ENCODE measurements at places on chromosomes 4 and X. TPM values are rescaled to one million over a fixed set of nuclear protein-coding genes. Genes with fewer than 3 reads are reported as not detected.

Gene YIPF7
- total RNA-seq: not detected

Gene ADGRG4
- not detected for total RNA-seq

- no peak for DNase-seq
These were observed 677 bp upstream of the NONO start for GRCh38 chrX:71282514-71283402.

Gene SSX4B
- total RNA-seq: not detected

DNA sequence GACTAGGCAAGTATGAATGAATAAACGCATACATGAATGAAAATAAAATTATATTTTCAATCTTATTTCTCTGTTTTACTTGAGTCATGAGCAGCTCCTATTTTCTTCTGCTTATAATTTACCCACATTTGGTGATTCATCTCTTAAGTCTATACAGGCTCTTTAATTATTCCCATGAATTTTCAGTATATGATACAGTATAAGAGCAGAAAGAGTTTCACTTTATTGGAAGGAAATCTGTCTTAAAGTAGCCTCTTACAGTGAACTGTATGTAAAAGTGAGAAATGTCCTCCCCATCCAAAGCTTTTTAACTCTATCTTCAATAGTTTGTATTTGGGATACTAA lies 50.8 kb downstream of the TMEM165 start:
- DNase-seq: no peak

- no peak for DNase-seq
These were observed 115.1 kb upstream of the IL13RA1 start for GRCh38 chrX:118612290-118612689.

DNA sequence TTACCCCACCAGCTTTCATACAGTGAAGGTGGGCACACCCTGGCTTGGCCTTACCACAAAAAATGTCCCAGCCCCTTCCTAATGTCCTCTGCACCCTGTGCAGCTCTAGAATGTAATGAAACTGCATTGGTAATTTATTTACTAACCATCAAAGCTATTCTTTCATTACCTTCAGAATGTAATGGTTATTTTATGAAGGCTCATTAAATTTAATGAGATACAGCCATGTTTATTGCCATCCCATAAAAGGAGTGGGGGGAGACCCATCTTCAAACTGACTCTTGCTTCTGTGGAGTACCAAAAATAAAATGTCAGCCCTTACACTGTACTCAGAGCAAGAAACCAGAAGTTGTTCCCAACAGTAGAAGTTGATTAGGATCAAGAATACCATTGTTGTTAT lies 25.0 kb downstream of the NKX6-1 start:
- DNase-seq: no peak

Gene BTC
- total RNA-seq: 42.2 TPM

Gene CTAG2
- not detected for total RNA-seq

GRCh38 chrX:44908827-44909226 lies 35.8 kb downstream of the KDM6A start:
- DNase-seq: no peak

DNA sequence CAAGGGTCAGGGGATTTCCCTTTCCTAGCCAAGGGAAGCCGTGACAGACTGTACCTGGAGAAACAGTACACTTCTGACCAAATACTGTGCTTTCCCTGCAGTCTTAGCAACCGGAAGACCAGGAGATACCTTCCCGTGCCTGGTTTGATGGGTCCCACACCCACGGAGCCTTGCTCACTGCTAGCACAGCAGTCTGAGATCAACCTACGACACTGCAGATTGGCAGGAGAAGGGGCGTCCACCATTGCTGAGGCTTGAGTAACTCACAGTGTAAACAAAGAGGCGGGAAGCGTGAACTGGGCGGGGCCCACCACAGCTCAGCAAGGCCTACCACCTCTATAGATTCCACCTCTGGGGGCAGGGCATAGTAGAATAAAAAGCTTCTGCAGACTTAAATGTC lies 48.7 kb upstream of the SRD5A3 start:
- no peak for DNase-seq

- no peak for DNase-seq
These were observed 7.2 kb downstream of the TIMM17B start for GRCh38 chrX:48890296-48890925.

DNA sequence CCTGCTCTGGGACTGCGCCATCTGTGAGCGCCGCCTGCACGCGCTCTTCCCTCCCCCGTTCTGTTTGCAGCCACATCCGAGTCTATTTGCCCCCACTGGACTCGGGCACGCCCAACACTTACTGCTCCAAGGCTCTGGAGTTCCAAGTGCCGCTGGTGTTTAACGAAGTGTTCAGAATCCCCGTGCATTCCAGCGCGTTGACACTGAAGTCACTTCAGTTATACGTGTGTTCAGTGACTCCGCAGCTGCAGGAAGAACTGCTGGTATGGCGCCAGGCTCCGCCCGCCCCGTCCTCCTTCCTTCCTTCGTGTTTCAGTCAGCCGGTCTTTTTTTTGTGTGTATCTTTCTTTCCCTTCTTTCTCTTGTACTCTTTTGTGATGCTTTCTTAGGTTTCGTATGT lies 30.7 kb upstream of the CLCN4 start:
- DNase-seq: no peak

Gene CORIN
- 2.5 TPM for total RNA-seq

GRCh38 chr4:176999935-177000543 lies 207.3 kb upstream of the VEGFC start:
- no peak for DNase-seq

Gene CYBB
- total RNA-seq: 25.0 TPM

Gene IGBP1
- 91.7 TPM for total RNA-seq

Gene THAP9
- 7.5 TPM for total RNA-seq

DNA sequence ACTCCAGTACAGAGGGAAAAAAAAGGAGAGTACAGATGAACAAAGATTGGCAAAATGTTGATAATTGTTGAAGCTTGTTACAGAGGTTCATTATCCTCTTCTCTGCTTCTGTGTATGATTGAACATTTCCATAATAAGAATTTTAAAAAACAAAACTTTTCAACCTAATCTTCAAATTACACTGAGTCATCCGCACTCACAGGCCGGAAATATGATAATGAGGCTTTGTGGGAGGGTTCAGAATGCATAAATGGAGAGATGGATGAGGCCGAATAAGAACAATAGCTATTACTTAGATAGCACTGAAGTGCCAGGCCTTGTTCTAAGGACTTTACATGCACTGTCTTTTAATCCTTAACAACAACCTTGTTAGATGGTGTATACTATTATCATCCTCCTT lies 4.6 kb upstream of the ERCC6L start:
- DNase-seq: no peak

Gene IGSF1
- 0.71 TPM for total RNA-seq

DNA sequence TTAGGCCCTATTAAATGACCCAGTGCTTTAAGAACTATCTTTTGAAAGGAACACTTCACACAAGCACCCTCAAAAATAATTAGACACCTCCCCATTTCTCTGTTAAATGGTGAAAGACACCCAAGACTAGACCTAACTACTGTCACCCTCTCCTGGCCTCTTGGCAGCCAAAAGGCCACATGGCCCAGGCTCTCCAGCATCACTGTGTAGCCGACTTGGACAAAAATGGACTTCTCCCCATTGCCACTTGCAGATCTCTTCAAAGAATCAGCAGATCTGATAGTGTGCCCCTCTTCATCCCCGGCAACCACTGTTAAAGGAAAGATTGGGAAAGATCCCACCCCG lies 2.0 kb downstream of the MID1IP1 start:
- DNase-seq: no peak

- no peak for DNase-seq
These were observed 151.0 kb upstream of the PSAPL1 start for GRCh38 chr4:7585768-7586167.

GRCh38 chr4:88836216-88836615 lies 138.6 kb upstream of the NAP1L5 start:
- DNase-seq: no peak

Gene MFAP3L
- total RNA-seq: 14.7 TPM

Gene XG
- total RNA-seq: not detected

DNA sequence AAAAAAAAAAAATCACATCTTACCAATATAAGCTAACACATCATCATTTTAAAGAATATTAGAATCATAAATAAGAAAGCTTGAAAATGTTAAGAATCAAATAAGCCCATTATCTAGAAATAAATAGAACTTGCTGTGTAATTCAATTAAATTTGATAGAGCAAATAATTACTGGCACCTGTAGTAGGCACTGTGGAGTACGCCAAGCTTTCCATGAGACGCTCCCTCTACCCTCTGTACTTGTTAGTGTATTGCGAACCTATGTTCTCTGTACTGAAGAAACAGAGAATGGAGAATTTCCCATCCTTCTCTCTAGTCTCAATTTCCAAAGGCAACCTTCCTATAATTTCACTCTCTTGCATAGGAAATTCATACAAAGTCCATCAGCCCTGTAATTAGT lies 61.7 kb upstream of the HAND2 start:
- DNase-seq: no peak

DNA sequence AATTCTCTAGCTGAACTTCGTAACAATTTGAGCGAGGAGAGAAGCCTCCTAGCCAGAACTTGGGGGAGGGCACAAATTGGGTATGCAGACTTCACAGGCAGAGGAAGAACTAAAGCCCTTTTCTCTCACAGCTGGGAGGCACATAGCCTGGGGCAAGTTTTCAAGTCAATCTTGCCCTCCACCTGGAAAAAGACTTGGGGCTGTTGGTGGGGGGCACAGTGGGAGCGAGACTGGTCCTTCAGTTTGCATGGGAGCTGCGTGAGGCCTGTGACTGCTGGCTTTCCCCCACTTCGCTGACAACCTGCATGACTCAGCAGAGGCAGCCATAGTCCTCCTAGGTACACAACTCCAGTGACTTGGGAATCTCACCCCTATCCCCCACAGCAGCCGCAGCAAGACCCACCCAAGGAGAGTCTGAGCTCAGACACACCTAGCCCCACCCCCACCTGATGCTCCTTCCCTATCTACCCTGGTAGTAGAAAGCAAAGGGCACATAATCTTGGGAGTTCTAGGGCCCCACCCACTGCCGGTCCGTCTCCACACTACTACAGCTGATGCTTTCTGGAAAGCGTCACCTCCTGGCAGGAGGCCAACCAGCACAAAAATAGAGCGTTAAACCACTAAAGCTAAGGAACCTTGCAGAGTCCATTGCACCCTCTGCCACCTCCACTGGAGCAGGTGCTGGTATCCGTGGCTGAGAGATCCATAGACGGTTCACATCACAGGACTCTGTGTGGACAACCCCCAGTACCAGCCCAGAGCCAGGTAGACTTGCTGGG lies 160.8 kb downstream of the CBLL2 start:
- peak; percentile 64 for DNase-seq

DNA sequence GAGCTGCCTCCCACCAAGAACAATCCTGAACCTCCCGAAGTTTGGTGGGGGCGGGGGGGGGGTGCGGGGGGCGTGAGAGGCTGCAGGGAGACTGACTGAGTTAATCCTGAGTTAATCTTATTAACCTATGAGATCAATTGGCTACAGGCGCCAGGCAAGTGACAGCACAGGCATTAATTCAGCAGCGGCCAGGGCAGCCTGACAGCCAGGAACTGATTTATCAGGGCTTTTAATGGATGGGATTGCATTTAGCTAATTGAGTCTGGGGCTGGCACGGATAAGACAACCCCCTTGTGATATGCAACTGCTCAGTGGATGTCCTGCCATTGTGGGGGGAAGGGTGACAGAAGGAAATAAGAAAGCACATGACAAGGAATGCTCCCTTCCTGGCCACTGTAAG lies 16.3 kb downstream of the RTL5 start:
- no peak for DNase-seq

- DNase-seq: no peak
These were observed 274.5 kb downstream of the SLC7A11 start for GRCh38 chr4:137967480-137968190.

Gene TNIP2
- total RNA-seq: 68.8 TPM

Gene CFAP299
- not detected for total RNA-seq

Gene GSX2
- total RNA-seq: not detected
